ENCODE measurements at places on chromosomes 4 and X.

DNA sequence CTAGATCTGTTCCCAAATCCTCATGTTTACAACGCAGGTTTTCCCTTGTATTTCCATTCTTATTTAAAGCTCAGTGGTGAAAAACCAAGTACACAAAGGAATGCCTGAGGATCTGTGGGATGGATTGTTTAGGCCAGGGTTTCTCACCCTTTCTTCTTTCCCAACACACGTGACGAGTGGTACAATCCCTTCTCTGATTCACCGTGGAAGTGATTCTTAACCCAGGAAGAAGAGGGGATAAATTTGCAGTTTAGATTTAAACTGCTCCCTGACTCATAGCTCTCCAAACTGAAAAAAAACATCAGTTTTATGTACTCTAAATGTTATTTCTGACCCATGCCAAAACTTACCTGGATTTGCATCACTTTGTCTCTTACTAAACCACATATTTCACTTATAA, 17.0 kb downstream of the PAQR3 start:
- DNase-seq: no peak

DNA sequence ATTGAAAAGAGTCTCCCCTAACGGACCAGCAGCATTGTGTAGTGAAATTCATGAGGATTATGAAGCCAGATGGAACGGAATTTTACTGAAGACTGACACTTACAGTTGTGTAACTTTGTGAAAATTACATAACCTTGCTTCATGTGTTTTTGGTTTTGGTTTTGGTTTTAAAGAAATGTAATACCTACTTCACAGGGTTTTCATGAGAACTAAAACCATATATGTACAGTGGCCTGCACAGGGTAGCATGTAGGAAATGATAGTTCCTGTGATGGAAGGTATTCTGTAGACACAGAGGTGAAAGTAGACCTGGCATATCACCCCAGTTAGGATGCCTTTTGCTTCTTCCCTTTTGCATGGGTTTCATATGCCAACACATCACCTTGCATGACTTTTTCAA, 247.0 kb downstream of the BANK1 start:
- no peak for DNase-seq

- peak; percentile 36 for DNase-seq
Observed at GRCh38 chr4:48033825-48034413, 17.3 kb downstream of the NIPAL1 start.

DNA sequence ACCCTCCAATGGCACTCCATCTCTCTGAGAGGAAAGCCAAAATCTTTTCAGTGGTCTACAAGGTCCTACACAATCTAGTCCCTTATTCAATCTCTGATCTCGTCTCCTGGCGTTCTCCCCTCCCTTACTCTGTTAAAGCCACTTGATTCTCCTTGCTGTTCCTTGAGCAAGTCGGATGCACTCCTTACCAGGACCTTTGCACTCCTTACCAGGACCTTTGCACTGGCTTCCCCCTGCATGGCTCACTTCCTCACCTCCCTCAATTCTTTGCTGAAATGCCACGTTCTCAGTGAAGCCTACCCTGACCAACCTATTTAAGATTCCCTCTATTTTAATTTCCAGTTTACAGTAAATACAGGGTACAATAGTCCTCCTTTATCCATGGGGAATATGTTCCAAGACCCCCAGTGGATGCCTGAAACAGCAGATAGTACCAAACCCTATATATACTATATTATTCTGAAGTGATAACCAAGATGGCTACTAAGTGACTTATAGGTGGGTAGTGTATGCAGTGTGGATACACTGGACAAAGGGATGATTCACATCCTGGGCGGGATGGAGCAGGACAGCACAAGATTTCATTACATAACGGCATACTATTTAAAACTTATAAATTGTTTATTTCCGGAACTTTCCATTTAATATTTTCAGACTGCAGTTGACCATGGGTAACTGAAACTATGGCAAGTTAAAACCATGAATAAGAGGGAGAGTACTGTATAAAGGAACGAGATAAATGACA, 6.5 kb upstream of the DLG3 start:
- no peak for DNase-seq

- no peak for DNase-seq
Observed at GRCh38 chr4:98232202-98232601, 29.0 kb upstream of the RAP1GDS1 start.

DNA sequence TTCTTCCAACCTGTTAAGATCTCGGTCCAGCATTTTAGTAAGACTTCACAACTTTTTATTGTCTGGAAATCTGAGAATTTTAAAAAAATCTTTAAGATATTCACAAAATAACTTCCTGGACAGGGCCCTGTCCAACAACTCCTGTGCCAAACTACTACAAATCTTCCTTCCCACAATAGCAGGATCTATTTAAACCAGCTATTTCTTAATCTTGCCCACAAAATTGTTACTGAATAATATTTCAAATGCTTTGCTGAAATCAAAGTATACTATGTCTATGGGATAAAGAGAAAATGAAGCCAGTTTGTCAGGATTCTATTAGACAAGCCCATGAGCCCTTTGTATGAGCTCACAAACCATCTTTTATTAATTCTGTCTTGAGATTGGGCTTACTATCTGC, 104.1 kb upstream of the DDIT4L start:
- DNase-seq: no peak

GRCh38 chr4:2289311-2289954, 27.5 kb upstream of the MXD4 start:
- DNase-seq: no peak

GRCh38 chr4:85644061-85644460, 169.1 kb downstream of the ARHGAP24 start:
- DNase-seq: no peak

- DNase-seq: no peak
Observed at GRCh38 chr4:8157496-8157895, 1.1 kb downstream of the ABLIM2 start.

- no peak for DNase-seq
Observed at GRCh38 chr4:37682701-37683401, 3.3 kb downstream of the RELL1 start.

DNA sequence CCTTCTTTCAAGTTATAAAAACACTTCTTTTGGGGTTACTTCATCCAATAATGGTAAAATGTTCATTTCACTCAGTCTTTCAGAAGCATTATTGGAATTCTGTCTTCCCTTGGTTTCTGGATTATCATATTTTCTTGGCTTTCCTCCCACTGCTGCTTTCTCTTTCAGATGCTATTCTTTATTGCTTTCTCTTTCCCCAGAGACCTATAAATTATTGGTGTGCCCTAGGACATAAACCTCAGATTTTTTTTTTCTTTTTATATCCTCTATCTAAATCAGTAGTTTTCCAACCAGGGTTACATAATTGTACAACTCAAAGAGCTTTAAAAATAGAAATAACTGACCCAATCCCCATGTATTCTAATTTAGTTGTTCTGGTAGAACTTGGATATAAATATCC, 1005.5 kb downstream of the ARAP2 start:
- DNase-seq: no peak

DNA sequence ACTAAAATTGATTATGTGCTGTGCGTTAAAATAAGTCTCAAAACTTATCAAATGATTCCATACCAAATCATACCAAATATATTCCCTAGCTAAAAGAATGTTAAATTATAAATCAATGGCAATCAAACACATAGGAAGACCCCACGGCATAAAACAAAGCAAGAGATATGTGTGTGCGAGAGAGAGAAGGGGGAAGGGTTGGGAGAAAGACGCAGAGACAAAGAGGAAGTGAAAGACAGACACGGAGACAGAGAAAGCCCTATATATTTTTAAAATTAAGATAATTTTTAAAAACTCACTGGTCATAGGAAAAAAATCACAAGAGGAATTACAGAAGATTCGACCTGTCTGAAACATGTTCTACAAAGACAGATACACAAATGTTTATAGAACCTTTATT, 371.4 kb downstream of the NLGN4X start:
- no peak for DNase-seq

- DNase-seq: no peak
Observed at GRCh38 chr4:104589264-104589868, 94.7 kb upstream of the CXXC4 start.

DNA sequence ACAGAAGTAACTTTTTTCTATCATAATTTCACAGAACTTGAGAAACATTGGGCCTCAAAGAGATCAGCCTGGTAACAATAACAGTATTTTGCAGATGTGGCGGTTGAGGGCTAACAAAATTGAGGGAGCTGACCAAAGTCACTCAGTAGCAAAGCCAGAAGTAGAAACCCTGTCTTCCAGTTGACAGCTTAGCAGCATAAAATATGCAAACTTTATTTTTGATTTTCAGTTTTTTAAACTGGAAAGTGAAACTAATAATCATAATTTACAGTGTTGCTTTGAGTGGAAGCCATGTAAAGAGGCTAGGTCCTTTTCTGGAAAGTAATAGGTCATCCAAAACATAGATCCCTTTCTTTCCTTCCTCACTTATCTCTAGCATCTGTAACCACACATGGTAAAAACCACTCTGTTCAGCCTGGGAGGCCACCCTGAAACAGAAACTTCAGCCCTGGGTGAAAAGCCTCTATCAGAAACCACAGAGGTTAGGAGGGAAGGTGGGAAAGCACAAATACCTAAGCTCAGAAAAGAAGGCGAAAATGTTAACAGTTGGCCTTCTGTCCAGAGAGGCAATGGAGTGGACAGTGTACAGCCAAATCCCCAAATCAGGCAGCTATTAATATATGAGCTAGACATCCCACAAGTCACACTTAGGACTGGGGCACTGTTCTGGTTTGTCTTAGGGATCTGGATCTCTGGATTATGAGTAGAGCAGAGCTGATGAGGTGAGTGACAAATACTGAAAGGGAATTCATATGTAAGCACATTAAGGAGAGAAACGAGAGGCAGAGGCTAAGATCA, 61.1 kb upstream of the ARSJ start:
- DNase-seq: no peak

DNA sequence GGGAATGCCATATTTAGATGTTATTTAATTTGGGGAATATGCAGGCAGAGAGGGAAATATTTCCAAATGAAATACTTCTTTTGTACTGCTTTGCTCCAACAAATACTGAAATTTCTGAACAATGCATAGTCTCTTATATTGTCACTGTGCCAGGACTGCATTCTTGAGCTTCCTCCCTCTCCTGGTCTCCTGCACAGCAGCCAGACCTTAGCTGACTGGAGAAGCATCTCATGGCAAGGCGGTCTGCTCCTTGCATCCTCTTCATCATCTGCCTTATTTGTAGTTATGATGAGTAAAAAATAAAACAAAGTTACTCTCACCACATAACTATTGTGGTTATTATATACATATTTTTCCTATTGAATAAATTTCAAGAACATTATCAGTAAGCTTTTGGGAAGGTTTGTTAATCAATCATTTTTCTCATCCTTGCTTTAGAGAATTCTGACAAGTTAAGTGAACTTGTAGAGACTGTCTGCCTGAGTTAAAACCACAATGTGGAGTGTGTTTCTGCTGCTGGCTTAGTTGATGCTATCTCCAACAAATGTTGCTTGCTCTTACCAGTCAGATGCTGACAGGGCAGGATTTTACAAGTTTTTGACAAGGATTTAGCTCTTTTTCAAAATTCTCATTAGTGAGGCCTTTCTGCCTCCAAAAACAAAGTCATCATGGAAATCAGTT, 153.6 kb downstream of the SOWAHB start:
- no peak for DNase-seq

Data from effector memory CD4-positive, alpha-beta T cell (primary cell).